HTR-8/SVneo (cell line): ENCODE measurements at places on chromosomes 6 and 20.
A peak's percentile ranks its signal among the peaks of the same experiment; 100 is the strongest.

GRCh38 chr20:2467412-2467811, 3.2 kb downstream of the SNRPB start:
- no peak for DNase-seq

- DNase-seq: peak; percentile 49
These were observed 9.7 kb downstream of the TRMT11 start for GRCh38 chr6:125995972-125996580.

GRCh38 chr6:71106276-71106675, 149.4 kb upstream of the B3GAT2 start:
- no peak for DNase-seq

DNA sequence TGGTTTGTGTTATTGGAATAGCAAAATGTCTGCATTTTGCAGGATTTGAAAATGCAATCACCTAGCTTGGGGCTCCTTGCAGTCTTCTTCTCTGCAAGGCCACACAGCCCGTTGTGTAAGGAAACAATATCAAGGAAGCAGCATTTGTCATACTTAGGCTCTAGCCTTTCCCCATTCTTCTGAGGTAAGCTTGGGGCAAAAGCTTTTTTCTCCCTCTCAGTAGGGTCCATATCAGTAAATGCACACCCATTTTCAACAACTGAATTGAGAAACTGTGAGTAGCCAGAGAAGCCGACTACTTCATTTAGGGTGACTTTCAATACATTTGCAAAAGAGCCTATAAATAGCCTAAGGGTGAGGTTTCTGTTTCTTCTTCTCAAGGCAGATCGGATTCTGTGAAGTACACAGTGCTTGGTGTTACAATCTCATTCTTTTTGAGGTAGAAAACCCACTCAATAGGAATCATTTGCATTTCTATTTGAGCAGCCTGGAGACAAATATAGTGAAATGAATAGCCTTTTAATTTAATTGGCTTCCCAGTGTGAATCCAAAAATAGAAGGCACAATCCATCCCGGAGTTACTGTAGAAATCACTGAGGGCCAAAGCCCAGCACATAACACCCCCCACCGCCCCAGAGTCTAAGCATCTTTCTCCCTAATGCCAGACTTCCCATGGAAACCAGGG, 61.8 kb downstream of the BTBD3 start:
- DNase-seq: no peak

DNA sequence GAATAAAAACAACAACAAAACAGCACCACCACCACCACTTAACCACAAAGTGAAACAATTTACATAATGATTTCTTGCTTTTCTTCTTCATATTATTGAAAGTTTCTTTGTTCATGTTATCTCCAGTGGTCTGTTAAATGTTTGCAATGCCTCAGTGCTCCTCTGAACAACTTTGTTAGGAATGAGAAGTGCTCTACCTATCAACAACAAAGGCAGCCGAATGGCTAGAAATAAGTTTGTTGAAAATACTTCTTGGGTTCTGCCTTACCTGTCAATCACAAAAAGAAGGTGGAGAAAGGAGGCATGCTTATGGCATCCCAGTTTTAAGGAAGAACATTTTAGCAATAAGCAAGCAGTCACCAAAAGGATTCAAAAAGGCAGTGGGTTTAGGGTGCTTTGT, 490.2 kb downstream of the PRKN start:
- DNase-seq: no peak

GRCh38 chr20:36827541-36828279, 48.2 kb upstream of the TLDC2 start:
- DNase-seq: no peak

DNA sequence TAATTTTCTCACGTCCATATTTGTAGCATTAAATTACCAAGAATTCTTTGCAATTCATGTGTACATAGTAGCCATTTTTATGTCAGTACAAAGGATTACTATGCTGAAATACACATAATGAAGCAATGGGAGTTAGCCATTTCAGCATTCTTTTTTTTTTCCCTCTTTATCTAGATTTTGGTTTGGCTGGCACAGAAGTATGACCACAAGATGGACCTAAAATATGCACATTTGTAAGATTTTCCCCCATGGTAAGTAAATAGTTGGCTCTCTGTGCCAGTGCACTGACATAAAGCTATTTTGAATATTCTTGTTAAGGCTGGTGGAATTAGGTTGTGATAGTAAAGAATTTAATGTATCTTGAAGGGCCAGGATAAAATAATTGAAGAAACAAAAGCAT, 486.1 kb upstream of the BTBD3 start:
- DNase-seq: no peak

- DNase-seq: no peak
These were observed 1077.6 kb upstream of the MAP3K7 start for GRCh38 chr6:91664327-91664959.

GRCh38 chr6:101454106-101454676, 60.7 kb downstream of the GRIK2 start:
- DNase-seq: peak; percentile 0

DNA sequence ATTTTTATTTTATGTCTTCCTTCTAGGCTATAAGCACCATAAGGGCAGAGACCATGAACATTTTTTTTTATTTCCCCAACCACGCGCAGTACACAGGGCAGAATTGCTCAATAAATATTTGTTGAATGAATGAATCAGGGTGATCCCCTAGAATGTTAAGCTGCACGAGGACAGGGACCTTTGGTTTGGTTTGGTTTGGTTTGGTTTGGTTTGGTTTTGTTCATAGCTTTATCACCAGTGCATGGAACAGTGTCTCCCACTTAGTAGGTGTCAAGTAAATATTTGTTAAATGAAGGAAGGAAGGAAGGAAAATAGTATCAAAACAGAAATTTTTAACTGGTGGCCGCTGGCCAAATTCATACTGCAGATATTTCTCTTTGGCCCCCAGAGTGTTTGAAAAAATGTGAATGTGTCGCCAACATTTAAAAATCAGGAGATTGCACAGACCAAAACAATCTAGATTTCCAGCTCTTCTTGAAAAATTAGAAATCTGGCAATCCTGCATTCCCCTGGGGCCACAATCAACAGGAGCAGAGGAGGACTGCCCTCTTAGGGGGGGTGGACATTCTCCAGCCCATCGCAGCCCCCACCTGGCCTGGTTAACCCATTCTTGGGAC, 205.3 kb downstream of the EYA2 start:
- DNase-seq: no peak

DNA sequence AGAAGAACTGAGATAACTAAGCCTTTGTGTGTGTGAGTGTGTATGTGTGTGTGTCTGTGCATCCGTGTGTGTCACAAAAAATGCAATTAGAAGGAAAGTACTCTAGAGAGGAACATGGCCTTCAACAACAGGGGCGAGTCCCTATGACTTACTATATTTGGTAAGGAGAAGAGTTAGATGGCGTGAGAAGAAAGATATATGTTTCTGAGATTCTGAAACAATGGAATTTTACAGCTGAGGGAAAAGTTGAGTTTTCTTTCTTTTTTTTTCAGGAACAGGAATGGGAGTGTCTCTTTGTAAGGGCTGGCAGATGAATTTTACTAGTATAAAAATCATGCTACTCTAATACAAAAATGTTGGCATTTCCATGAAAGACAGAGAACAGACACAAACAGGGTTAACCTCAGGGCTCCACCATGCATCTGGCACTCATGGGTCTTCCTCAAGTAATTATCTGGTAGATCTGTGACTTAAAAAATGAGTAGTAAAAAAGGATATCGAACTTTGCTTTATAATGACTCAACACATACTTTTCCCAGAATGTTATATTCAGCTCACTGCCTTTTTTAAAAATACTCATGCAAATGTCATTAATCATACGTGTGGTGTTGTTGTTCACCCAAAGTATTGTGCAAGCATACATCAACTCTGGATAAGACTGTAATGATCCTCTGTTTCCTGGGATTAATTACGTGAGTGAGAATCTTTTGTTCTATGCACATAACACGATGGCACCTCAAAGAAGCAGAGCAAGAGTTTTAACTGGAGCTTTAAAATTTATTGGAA, 12.8 kb upstream of the SASH1 start:
- no peak for DNase-seq

DNA sequence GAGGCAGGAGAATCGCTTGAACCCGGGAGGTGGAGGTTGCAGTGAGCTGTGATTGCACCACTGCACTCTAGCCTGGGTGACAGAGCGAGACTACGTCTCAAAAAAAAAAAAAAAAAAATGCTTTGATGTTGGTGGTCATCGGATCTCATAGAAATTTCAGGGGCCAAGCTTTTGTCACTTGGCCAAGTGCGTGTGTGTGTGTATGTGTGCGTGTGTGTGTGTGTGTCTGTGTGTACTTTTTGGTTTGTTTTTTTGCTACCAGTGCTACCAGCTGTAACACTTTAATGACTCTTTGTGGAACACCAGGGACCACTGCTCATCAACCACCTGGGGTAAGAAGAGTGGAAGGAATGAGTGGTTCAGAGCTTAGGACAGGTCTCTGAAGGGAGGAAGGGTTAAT, 49.7 kb downstream of the TRAF3IP2 start:
- DNase-seq: no peak

GRCh38 chr6:40290816-40291215, 296.3 kb downstream of the LRFN2 start:
- no peak for DNase-seq

DNA sequence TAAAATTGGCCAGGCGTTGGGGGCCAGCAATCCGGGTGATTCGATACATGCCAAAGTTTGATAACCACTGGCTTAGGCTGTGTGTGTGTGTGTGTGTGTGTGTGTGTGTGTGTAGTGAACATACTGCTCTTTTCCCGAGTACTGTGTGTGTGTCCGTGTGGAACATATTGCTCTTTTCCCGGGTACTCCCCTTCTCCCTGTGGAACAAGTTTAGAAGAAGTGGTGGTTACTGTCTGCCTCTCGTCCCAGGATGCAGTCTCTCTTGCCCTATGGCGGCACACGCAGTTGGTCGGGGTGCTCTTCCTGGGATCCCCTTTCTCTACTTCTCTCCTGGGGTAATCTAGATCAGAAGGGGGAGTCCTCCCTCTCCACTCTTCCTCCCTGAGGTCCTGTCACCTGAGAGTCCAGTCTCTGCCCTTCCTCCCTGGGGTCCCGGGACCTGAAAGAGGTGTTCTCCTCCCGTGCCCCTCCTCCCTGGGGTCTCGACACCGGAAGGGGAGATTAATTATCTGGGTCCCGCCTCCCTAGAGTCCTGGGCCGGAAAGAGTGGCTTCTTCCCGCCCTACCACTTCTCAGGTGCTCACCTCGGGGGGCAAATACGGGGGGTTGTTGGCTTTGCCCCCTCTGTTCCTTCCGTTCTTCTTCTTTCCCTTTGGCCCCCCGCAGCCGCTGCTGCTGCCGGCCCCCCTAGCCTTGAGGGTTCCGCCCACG, 516 bp downstream of the GTPBP2 start:
- DNase-seq: peak; percentile 71

- no peak for DNase-seq
These were observed 124.2 kb downstream of the SLC16A10 start for GRCh38 chr6:111211411-111212030.

- no peak for DNase-seq
These were observed 13.9 kb upstream of the SUMO4 start for GRCh38 chr6:149385998-149386646.

GRCh38 chr20:35088231-35089145, 4.1 kb downstream of the TRPC4AP start:
- DNase-seq: no peak

- DNase-seq: no peak
These were observed 827.7 kb downstream of the MAFB start for GRCh38 chr20:39861381-39861780.

- no peak for DNase-seq
These were observed 29.8 kb downstream of the SLC2A12 start for GRCh38 chr6:134022650-134023049.

DNA sequence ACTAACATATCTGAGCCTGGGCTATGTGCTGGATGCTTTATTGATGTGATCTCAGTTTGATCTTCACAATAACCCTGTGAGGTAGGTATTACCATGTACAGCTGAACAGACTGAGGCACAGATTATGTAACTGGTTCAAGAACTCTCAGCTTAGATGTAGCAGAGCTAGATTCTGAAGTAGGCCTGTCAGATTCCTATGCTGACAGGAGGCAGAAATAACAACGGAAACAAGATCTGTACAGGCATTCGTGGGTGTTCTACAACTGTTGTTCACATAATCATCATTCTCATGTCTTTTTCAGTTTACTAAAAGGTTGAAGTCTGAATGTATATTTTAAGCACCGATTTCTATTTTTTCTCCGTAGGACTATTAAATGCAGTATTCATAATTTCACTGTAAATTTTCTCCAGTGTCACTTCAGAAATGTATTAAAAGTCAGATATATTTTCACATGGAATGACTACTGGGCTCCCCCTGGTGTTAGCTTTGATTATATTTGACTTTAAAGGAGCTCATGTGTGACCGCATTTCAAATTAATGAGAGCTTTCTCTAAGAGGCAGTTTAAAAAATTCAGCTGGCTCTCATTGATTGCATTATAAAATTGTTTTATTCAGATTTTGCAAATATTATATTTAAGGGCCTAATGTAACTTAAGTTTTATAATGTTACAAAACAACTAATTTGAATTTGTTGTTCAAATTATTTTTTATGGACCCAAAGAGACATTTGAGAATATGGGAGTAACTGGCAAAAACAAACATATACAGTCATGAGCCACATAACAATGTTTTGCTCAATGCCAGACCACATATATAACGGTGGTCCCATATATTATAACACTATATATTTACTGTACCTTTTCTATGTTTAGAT, 36.4 kb upstream of the SLC17A4 start:
- DNase-seq: peak; percentile 27

- DNase-seq: no peak
These were observed 20.3 kb upstream of the SLA2 start for GRCh38 chr20:36666181-36666740.

GRCh38 chr20:22260506-22260905, 323.9 kb downstream of the FOXA2 start:
- DNase-seq: no peak

DNA sequence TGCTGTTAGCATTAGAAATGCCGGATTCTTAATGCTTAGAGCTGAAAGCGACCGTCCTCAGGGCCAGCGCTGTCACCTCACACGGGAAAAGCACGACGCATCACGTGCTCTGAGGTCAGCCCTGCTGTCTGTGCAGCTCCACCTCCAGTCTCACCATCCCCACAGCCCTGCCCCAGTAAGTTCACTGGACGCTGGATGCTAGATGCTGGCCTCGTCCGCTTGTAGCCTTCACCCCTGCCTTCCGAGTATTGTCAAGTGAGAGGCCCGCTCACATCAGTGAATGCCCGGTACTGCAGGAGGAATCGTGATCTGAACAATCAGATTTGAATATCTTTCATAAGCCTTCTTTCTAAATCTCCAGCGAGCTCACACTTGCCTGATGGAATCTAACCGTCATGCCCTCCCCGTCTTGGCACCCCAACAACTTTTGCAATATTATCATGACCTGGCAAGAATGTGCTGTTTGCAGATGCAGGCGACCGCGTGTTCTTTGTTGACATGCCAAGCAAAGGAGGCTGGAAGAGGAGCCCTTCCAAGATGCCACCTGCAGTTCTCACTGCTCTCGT, 64.9 kb downstream of the DLL1 start:
- DNase-seq: no peak

GRCh38 chr20:45305262-45305661, 1.4 kb upstream of the RBPJL start:
- no peak for DNase-seq

GRCh38 chr6:36623547-36624459, 29.6 kb downstream of the SRSF3 start:
- peak; percentile 86 for DNase-seq
